Retinal pigment epithelial cell (primary cell): ENCODE measurements at places on chromosomes 5 and 9.

- peak; percentile 29 for DNase-seq
Measured at GRCh38 chr9:9177081-9177480, 1377.5 kb upstream of the DMAC1 start.

DNA sequence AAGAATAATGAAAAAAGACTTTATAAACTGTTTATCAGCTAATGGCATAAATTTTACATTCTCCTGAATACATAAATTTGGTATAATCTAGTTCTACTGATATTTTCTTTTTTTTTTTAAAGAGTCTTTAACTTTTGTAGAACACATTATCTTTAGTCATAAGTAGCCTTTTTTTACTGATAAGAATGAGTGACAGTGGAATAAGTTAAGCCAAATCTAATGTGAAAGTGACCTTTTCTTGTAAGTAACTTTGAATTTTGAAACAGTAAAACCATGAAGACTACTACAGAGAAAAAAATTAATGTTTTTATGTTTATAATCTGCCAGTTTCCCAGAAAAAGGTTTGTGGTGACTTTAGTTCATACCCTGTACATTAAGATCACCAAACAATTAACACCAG, 13.7 kb downstream of the CEP78 start:
- no peak for DNase-seq

DNA sequence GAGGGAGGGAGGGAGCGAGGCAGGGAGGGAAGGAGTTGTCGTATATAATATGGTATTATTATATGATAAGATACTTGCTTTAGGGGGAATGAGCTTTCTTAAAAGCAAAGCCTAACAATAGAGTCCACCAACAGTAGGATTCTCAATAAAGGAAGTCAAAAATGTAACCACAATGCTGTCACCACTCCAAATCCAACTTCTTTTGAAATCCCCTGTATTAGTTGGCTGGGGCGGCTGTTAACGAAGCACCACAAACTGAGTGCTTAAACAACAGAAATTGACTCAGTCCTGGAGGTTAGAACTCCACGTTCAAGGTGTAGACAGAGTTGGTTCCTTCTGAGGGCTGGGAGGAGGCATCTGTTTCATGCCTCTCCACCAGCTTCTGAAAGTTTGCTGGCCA, 23.1 kb downstream of the GAS1 start:
- no peak for DNase-seq

GRCh38 chr5:112492291-112492690, 73.2 kb upstream of the EPB41L4A start:
- peak; percentile 44 for DNase-seq

- DNase-seq, result no peak
Measured at GRCh38 chr5:157198277-157198986, 17.8 kb downstream of the ITK start.

DNA sequence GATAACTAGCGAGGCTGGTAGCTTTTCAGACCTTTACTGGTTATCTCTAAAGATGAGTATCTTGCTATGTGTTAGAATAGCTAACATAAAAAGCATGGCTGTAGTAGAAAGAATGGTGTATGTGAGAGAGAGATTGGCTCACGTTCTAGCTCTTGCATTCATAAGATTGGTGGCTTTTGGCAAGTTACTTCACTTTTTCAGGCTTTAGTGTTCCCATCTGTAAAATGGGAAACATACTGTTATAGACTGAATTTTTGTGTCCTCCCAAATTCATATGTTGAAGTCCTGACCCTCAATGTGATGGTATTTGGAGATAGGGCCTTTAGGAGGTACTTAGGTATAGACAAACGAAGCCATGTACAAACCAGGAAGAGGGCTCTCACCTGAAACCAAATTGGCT, 302.4 kb upstream of the KLF4 start:
- no peak for DNase-seq

- DNase-seq, result no peak
Measured at GRCh38 chr5:99061711-99062110, 132.9 kb upstream of the CHD1 start.

DNA sequence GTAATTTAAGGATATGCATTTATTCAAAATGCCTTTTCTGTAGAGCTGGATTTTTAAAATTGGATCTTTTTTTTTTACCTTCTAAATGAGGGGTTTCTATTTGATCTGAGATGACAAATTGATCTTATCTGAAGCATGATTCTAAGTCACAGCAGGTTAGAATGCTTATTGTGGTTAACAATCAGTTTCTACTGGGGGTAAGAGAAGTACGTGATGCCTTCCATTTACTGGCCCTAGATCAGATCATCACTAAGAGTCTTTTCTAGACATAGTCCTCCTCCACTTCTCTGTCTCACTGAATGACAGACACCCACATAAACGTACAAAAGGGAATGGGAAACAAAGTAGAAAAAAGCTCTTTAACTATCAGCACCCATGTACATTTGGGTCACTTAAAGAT, 231.9 kb downstream of the DMAC1 start:
- DNase-seq, result no peak

GRCh38 chr5:61283471-61283870, 48.6 kb upstream of the ZSWIM6 start:
- no peak for DNase-seq

DNA sequence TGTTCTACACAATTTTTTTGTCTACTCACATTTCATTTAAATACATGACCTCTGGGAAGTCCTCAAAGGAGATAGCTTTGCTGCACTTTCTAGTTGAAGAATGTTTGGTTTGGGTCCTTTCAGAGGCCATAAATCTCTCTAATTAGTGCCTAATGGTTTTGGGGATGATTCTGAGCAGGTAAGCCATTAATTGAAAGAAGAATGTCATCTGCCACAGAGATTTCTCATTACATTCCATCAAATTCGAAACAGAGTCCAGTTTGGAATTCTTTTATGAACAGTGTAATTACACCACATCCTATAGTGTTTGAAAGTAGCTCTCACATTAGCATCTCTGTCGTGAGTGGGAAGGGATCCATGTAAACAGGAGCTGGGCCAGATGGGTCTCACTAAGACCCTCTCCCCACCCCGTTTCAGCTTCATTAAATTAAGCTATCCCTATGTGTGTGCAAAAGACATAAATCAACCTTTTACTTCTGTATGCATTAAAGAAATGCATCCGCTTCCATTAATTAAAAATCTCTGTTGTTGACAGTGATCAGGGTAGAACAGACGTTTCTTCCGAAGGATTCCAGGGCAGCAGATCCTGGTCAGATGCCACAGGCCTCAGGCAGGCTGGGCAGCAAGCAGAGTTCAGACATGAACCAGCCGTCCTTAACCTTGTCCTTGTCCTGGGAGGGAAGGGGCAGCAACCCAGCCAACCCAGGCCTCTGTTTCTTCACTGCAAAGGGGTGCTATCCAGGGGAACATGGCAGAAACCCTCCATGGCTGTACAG, 99.8 kb upstream of the MAP1B start:
- DNase-seq, result no peak

GRCh38 chr9:35136866-35137265, 21.2 kb upstream of the ATOSB start:
- DNase-seq, result no peak

DNA sequence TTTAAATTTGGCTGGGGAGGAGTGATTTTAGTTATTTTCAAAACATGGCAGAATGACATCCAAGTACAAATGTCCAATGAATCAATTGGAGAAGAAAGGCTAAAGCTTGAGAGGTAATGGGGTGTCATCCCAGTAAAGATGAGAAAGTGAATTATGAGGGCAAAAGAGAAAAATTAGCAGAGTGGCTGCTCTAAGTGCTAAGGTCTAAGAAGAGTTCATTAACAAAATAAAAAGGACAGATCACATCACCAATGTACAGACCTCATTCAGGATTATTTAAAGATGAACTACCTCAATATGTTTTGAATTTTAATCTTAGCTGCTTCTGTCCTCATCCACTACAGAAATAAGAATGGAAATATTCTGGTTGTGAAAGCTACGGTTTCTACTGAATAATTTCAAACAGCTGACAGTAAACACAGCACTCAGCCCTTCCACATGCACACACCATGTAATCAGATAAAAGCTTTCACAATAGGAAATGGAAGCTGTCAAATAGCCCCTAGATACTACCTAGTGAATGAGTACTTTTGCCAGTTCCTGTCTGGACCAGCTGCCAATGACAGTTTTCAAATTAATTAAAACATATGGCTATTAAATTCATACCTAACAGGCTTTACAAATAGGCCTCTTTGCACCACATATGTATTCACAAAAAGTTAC, 171.5 kb downstream of the SSBP2 start:
- no peak for DNase-seq

GRCh38 chr9:122392284-122392683, 21.5 kb downstream of the PTGS1 start:
- DNase-seq, result no peak

GRCh38 chr9:18920141-18921084, 112.6 kb downstream of the SAXO1 start:
- DNase-seq, result peak; percentile 20

GRCh38 chr5:144024545-144024944, 145.9 kb downstream of the YIPF5 start:
- no peak for DNase-seq

DNA sequence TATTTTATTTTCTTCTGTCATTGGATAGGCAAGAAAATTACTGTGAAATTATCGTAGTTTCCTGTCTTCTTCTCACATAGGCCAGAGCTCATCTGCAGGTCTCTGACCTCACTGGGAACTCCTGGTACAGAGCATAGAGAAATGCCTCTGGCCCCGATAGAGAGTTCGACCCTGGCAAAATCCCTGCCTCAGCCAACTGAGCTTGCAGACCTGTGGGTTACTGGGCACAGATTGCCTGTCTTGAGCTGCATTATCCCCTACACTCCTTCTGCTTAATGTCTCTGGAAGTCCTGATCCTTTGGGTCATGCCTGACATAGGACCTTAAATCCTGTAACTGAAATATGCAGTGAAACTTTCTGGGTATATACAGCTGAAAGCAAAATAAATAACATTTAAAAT, 439.3 kb upstream of the CTNND2 start:
- DNase-seq, result no peak

DNA sequence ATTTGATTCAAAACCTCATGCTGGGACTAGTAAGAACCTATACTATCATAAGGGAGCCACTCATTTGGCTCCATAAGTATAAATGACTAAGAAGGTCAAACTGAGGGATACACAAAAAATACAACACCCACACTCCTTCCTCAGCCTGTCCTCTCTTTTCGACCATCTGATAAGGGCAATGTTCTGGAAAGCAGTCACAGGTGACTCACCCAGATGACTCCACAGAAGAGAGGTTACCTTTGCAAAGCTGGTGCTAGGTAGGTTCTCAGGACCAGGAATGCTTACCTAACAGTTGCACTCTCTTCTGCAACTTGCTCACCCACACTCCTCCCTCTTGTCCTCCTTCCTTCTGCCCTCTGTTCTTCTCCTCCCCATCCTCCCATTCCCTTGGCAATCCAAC, 32.9 kb downstream of the LHFPL2 start:
- no peak for DNase-seq

DNA sequence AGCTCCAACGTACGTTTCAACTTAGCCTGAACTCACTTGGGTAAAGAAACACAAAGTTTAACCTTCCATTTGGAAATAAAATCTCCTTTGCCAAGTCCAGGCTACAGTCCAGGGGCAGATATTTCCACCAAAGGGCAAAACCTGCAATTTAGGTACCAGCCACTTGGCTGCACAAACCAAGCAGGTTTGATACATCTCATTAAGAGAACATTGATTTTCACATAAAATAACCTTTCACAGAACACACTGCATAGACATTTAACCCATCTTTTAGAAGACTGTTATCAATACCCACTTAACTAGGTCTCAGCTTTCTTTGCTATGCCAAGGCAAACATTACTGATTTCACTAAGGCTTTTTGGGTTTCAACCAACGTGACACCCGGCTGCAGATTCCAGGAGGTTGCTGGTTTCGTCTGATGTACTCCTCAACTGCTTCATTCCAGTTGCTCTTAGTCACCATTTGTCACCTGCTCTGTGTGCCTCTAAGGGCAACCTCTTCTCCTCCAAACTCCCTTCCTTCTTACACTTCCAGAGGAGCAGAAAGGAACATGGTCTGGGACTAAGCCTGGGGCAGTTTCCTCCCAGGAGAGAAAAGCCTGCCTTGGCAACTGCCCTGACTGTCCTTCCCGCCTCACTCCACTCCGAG, 67.1 kb downstream of the EPB41L4B start:
- no peak for DNase-seq

- DNase-seq, result no peak
Measured at GRCh38 chr5:39561421-39561820, 136.6 kb upstream of the DAB2 start.

GRCh38 chr9:136108648-136109266, 9.9 kb downstream of the TMEM250 start:
- DNase-seq, result no peak

DNA sequence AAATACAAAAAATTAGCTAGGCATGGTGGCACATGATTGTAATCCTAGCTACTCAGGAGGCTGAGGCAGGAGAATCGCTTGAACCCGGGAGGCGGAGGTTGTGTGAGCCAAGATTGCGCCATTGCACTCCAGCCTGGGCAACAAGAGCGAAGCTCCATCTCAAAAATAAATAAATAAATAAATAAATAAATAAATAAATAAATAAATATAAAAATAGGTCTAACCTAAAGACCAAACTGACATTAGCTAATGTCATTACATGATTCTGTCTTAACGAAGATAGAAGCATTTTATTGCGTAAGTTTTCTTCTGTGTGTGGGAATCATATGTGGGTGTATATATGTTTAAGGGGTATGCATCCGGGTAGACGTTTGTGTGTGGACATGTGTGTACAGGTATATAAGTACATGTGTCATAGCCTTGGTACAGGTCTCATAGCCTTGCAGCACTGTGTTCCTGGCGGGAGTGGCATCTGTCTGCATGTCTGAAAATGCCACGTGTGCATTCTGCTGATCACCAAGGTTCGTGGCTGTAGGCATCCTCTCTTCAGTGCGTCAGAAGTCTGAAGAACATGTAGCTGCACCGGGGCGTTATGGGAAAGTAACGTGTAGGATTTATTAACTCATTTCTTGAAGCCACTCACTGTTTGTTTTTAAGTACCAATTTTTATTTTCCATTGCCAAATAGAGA, 298.1 kb downstream of the NR3C1 start:
- no peak for DNase-seq

DNA sequence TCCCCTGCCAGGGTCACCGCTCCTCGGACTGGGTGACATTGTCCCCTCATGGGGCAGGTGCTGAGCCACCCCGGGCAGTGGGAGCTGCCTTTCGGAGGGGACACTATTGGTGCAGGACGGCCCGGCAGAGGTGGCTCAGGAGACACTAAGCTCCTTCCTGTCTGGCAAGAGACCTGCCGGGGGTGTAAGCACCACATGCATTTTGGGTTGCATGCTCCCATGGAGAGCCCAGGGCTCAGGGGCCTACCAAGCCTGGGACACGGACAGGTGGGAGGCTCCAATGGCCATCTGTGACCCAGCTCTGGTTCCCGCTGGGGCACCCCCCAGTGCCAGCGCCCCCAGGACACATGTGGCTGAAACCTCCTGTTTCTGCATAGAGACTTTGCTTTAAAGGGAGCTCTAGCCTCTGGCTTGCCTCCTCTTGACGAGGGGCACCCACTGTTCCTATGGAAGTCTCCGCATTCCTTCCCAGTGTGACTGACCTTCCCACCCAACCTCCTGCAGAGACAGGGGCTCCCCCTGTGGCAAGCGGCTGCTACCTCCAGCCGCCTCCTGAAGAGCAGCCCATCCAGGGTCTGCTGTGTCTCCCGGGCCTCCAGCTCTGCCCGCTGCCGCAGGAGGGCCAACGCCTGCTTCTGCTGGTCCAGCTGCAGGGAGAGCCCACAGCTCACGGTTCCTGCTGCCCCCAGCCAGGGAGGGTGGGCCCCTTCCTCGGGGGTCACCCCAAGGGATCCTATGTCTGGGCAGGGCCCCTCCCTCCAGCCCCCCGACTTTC, 28.1 kb downstream of the CCDC187 start:
- DNase-seq, result no peak

- DNase-seq, result no peak
Measured at GRCh38 chr9:72299017-72299603, 65.9 kb downstream of the ZFAND5 start.

- DNase-seq, result no peak
Measured at GRCh38 chr5:18311266-18311665, 677.0 kb downstream of the TAF11L14 start.
